ENCODE measurements at places on chromosomes 6 and 20. TPM values are rescaled to one million over a fixed set of nuclear protein-coding genes. Genes with fewer than 3 reads are reported as not detected.

DNA sequence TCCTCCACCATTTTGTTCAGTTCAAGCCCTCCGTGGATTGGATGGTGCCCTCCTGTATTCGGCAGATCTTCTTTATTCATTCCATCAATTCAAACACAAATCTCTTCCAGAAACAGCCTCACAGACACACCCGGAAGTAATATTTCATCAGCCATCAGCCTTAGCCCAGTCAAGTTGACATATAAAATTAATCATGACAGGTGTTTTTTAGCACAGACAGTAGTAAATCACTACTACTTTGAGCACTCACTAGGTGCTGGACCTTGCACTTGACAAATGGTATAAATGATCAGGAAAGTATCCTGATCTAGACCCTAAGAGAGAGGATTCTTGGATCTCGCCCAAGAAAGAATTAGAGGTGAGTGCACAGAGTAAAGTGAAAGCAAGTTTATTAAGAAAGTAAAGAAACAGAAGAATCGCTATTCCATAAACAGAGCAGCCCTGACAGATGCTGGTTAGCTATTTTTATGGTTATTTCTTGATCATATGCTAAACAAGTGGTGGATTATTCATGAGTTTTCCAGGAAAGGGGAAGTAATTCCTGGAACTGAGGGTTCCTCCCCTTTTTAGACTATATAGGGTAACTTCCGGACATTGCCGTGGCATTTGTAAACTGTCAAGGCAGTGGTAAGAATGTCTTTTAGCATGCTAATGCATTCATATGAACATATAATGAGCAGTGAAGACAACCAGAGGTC lies 194.6 kb upstream of the LAMP5 start:
- DNase-seq = no peak

DNA sequence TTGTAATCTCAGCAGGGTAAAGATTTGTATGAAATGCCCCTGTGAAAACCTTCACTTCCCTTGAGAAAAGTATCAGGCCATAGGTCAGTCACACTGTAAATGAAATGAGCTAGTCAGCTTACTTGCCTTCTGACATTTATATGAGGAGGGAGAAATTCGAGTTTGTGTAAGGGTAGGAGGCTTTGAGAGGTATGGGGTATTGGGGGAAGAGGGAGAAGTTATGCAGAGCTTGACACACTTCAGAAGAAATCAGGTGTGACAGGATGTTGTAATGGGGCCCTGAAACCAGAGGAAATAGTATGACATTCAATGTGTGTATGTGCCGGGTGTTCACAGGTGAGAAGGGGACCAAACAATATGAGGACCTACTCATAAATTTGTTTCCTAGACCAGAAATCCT lies 64.2 kb upstream of the CCN6 start:
- no peak for DNase-seq

DNA sequence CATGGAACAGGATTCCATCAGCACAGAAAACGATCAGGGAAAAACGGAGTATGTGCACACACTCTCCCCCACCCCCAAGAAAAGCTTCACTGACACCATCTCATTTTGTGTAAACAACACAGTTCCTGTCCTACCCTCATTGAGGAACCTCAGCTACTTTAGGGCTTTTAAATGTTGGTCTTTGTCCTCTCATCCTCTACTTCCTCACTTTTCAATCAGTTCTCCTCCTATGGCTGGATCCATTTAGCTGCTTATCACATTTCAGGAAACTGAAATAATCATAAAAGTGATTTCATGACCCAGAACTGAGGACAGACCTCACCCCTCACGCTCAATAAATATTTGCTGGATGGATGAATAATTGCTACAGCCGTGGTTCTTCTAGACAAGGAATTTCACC lies 33.1 kb upstream of the PNRC1 start:
- no peak for DNase-seq

SPATA2 gene
- 3.2 TPM for polyA plus RNA-seq

GRCh38 chr6:133130863-133131262 lies 110.3 kb upstream of the EYA4 start:
- DNase-seq = peak; percentile 17

TNNC2 gene
- polyA plus RNA-seq = not detected
